ENCODE measurements at places on chromosomes 12 and 14. TPM values are rescaled to one million over a fixed set of nuclear protein-coding genes. Genes with fewer than 3 reads are reported as not detected.

DNA sequence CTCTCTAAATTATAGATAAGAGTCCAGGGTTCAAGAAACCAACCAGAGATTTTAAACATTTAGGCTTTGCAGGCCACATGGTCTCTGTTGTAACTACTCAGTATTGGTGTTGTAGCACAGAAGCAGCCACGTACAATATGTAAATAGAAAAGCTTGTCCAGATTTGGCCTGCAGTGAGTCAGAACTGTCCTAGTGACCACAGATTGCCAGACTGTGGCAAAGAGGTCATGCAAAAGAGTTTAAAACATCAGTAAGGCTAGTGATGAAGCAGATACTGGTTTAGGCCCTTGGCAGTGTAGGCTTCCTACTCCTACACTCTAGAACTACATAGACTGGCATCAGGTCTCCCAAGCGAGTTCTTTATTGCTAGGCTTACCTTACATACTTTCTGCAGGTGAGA is 117.6 kb upstream of the GARIN6 start:
- no peak for DNase-seq

DNA sequence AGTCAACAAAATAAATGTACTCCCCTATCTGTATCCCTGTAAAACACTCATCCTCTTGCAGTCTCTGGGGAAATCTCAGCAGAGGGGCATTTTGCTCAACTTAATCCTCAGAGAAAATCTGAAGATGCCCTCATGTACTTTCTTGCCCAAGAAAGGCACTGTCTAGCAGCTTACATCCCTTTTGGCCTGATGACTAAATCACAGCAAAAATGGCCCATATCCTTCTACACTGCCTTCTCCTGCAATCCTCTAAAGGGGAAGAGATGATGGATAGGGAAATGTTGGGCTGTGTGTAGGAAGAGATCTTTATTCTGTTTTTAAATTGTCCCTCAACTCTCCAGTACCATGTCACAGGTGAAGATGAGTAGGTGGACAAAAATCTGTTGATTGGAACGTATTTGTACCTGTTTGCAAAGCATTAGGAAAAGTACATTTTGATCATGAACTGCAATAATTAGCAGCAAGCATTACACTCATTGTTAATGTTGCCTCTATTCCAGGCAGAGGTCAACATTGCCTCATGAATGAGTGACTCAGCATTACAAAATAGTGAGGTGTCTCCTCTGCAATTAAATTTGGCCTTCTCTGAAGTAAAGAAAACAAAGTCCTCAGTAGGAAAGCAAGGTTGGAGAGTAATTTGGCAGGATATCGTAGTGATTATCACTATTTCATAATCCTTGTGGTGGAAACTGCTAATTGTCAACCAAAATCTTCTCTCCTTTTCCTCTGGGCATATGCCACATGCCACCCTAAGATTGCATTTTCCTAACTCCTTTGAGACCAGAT is 172.4 kb upstream of the CAND1 start:
- DNase-seq: peak; percentile 95

GRCh38 chr12:113512568-113512967 is 40.9 kb upstream of the LHX5 start:
- no peak for DNase-seq

- no peak for DNase-seq
Observed at GRCh38 chr12:51012570-51013236, 13.5 kb downstream of the SLC11A2 start.

DNA sequence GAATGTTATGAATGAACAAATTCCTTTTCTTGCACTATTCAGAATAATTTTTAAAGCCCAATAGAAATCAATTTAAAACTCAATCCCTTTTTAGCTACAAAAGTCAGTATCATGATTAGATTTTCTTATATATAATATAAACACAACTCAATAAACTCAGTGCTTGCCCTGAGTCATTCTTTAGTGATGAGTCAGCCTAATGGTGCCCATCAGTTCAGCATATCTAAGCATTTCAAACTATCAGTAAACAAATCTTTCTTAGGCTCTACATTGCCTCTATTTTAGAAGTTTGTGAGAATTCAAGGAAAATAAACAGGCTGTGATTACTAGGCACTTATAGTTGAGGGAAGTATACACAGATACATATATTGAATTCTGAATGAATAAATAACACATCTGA is 179.6 kb downstream of the NELL2 start:
- DNase-seq: peak; percentile 45

DNA sequence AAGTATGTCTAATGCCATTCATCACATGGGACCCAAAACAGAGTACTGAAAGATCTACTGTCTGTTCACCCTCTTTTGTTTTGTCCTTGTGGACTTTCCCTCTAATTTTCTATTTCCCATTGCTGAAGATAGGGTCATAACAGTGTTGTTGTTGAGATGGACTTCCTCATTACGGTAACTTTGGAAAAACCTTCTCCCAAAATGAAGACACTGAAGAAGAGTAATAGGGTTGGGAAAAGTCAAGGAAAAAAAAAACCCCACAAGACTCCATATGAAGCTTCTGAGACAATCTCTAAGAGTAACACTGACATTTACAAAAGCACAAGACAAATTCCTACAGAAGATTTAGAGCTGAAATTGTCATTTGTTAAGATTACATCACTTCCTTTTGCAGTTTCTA is 36.7 kb downstream of the EXOC5 start:
- DNase-seq: no peak

DNA sequence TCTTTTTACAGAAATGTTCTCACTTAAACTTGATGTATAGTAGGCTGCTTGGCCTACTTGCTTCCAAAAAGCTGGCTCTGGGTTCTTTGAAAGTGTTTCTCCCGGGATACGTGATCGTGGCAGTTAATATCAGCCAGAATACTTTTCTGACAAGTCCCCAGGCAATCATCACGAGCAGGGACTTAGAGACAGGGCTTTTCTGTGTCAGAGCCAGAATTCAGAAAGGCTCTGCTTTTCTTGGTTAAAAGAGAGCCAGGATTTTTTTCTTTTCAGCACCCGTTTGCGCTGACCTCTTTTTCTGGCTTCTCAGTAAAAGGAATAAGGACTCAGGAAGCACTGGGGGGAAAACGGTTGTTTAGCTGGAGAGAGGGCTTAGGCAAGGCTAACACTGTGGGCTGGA is 57.8 kb upstream of the ARHGAP5 start:
- no peak for DNase-seq

- DNase-seq: no peak
Observed at GRCh38 chr12:65510584-65511050, 232.1 kb downstream of the MSRB3 start.

GRCh38 chr12:9079883-9080675 is 35.6 kb downstream of the A2M start:
- no peak for DNase-seq

DNA sequence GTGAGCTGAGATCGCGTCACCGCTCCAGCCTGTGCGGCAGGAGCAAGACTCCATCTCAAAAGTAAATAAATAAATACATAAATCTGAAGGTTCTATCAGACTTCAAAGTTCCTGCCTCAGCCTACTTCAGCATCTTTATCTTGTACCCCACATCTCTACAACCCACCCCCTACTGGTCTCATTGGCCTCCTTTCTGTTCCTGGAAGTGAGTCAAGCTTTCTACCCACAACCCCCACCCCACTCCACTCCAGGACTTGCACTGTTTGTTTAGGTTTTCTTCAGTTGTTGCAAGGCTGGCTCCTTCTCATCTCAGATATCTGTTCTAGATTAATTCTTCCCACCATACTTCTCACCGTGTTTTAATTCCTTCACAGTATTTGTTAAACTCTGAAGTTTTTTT is 714 bp upstream of the PSMC6 start:
- DNase-seq: peak; percentile 48

- peak; percentile 50 for DNase-seq
Observed at GRCh38 chr12:124898200-124898922, 16.1 kb downstream of the UBC start.

GRCh38 chr12:53201639-53202038 is 5.4 kb downstream of the ITGB7 start:
- no peak for DNase-seq

DNA sequence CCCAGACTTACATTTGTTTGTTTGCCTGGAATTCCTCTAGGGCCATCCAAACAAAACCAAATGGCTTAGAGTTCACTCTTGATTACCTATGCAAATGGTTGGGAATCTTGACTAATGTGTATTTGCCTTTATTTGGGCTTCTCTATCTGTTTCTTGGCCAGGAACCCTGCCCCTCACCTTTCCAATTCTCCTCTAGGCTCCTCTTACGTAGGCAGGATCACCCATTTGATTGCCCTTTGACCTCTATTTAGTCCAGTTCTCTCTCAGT is 123.0 kb upstream of the DYRK2 start:
- no peak for DNase-seq

The PLEKHA5 gene
- 31.1 TPM for total RNA-seq

The SLC5A8 gene
- total RNA-seq: not detected

The RAD9B gene
- total RNA-seq: 0.26 TPM

The GNG2 gene
- total RNA-seq: not detected

The NGB gene
- total RNA-seq: not detected

The GALNT16 gene
- total RNA-seq: not detected
